ENCODE measurements at places on chromosomes 7 and 10.

GRCh38 chr7:30226614-30227268, 57.7 kb upstream of the ZNRF2 start:
- DNase-seq: peak; percentile 64

- DNase-seq: no peak
Measured at GRCh38 chr7:83852136-83852535, 203.2 kb upstream of the SEMA3E start.

DNA sequence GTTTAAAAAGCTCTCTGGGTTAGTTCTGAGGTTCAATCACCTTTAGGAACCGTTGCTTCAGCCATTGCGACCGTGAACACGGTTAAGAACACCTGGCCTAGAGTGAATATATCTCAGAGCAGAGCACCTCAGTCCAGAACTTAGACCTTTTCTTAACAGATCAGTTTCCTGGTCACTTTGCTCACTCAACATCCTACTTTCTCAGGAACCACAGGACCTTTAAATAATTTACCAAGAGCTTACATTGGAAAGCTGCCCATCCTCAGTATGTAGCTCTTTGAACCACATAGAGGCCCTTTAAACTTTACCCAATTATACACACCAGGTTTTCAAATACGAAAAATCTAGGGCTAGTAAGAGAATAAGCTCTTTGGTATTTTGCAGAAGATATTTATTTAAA, 153.2 kb downstream of the NRBF2 start:
- no peak for DNase-seq

GRCh38 chr7:117112640-117113039, 159.3 kb downstream of the ST7 start:
- no peak for DNase-seq

- no peak for DNase-seq
Measured at GRCh38 chr10:124564881-124565280, 103.3 kb downstream of the LHPP start.

GRCh38 chr7:68955656-68956055, 642.6 kb upstream of the AUTS2 start:
- no peak for DNase-seq

GRCh38 chr10:131725581-131726069, 175.2 kb upstream of the PPP2R2D start:
- DNase-seq: no peak
